ENCODE measurements at places on chromosomes 5 and 9. TPM values are rescaled to one million over a fixed set of nuclear protein-coding genes. Genes with fewer than 3 reads are reported as not detected.

Gene TNC
- not detected for total RNA-seq

Gene BASP1
- total RNA-seq, result not detected

Gene ERAP2
- 0.68 TPM for total RNA-seq

Gene REEP2
- 23.9 TPM for total RNA-seq

GRCh38 chr9:35490155-35490909 is 421 bp downstream of the RUSC2 start:
- peak; percentile 64 for DNase-seq

DNA sequence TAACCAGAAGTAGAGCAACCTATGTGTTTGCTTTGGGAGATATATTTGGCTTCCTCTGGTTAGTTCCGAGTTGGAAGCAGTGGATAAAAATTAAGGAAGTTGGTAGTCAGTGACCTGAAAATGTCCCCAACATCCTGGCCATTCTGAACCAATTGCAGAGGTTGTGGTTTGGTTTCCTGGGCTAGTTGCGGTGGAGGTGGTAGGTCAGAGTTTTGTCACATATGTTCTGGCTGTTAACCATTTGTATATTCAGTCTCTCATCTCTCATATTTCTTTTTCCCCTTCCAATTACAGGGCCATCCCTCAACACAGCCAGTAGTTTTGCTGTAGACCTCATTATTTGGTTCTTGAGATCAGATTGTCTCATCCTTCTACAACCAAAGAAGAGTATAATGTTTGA is 1026.9 kb downstream of the PTPRD start:
- DNase-seq, result no peak

All from G401 (cell line).